Endothelial cell of umbilical vein (primary cell): ENCODE measurements at places on chromosomes 4 and X. TPM values are rescaled to one million over a fixed set of nuclear protein-coding genes. Genes with fewer than 3 reads are reported as not detected.

Gene CCKAR
- total RNA-seq = not detected in 2 replicates

Gene EMD
- total RNA-seq = 71.5 and 76.8 TPM in 2 replicates

GRCh38 chrX:23505531-23506303 lies 161.6 kb upstream of the PRDX4 start:
- DNase-seq = no peak

GRCh38 chr4:47493238-47494123 lies 8.4 kb downstream of the ATP10D start:
- no peak for DNase-seq

DNA sequence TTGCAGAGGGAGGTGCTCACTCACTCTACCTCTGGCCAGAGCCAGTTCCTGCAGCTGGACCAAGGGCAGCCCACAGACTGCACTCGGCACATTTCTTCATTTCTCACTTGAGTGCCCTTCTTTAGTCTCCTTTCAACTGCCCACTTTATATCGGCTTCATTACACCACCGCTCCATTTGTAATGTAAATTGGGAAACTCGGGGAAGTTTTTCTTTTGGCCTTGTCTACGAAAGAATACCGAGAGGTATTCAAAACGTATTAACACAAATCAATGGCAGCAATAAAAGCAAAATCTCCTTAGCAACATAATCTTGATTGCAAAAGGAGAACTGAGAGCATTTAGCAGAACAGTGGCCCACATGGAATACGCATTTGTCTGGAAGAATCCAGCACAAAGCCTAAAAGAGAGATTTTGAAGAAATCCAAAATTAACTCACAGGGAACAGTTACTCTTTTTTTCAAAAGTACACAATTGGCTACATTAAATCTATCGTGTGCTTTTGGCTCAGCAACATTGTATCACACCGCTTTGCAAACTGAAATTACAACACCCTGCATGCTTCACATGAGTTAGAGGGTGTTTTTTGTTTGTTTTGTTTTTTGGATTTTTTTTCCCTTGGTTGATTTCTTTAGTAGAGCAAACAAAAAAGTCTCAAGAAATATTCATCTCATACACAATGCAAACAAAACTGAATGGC lies 62.6 kb downstream of the CHIC2 start:
- DNase-seq = no peak

DNA sequence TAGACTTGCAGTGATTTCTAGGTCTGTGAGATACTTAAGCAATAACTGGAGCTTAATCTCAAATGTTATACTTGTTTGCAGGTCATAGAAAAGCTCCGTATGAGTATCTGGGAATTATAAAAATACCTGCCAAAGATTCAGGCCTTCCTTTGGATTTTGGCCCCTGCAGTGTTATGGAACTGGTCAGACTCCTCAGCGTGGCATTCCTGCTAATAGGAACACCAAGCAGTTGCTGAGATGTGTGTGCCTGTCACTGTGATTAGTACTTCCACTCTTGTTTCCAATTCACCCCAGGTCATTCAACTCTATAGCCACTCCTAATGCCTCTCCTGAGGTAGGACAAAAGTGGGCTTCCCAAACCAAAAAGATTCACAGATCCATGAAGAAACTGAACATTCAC lies 7.8 kb upstream of the UGT2B7 start:
- DNase-seq = no peak

DNA sequence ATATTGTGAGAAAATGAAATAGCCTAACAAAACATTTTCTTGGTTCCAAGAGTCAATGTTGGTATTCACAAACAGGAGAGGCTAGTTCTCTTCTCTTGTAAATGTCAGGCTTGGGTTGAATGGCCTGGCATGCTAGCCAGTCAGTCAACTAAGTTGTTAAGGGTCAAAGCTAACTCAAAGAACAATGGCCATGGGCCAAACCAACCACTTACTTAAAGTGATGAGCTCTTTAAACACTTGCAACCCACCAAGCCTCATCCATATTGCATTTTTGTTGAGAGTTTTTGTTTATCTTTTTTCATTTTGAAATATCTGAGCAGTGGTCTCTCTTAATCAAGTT lies 394.5 kb downstream of the RAB28 start:
- no peak for DNase-seq

- no peak for DNase-seq
Measured at GRCh38 chr4:24768006-24768405, 27.4 kb upstream of the SOD3 start.

- DNase-seq = peak; percentile 48
Measured at GRCh38 chr4:78591404-78591803, 39.8 kb downstream of the ANXA3 start.

GRCh38 chrX:100207331-100208024 lies 202.6 kb downstream of the PCDH19 start:
- no peak for DNase-seq

DNA sequence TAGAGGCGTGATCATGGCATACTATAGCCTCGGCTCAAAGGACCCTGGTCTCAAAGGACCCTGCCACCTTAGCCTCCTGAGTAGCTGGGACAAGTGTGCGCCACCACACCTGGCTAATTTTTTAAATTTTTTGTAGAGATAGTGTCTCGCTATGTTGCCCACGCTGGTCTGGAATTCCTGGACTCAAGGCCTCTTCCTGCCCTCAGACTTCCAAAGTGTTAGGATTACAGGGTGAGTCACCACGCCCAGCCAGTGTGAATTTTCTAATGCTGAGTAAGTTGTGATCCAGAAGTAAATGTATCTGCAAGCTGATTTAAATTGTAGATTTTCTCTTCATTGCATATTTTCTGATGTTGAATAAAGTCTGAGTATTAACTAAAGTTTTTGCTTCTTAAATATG lies 2.6 kb upstream of the ZNF674 start:
- DNase-seq = peak; percentile 66
